Germinal center (tissue), 1 donor: ENCODE measurements at places on chromosomes 7 and 10.

- DNase-seq = no peak
These were observed 43.9 kb upstream of the ARHGAP12 start for GRCh38 chr10:31972519-31973041.

- no peak for DNase-seq
These were observed 1.8 kb upstream of the SRGN start for GRCh38 chr10:69086001-69086509.

GRCh38 chr10:9452056-9452455 is 1397.6 kb downstream of the GATA3 start:
- no peak for DNase-seq

DNA sequence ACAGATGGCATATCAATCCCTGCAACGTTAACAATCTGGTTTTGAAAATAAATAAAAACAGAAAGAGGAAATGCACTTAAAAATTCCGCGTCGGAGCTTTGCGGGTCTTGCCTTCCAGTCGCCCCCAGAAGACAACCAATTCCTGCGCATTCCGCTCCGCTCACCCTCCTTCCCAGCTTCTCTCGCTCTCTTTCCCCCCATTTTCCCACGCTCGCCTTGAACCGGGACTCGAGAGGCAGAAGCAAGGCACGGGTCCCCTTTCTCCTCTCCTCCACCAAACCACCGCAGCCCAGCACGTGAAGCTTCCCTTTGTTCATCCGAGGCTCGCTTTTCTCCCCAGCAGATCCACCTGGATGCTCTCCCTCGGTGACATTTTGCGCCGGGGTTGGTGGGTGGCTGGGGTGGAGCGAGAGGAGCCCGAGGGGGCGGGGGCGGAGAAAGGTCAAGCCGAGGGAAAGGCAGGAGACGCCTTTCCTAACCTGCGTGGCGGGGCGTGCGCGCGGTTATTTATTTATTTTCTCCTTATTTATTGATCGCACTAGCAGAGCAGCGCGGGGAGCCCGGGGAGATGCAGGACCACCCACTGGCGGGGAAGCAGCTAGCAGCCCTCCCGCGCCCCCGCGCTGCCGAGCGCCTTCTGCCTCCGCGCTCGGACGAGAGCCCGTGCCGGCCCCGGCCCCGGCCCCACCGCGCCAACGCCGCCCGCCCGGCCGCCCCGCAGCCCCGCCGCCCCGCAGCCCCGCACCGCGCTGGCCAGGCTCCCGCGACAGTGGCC is at the start of gene KCND2:
Gene KCND2, plus strand, starts transcription at position 475 of the 775 bp plus-strand sequence.
- no peak for DNase-seq

DNA sequence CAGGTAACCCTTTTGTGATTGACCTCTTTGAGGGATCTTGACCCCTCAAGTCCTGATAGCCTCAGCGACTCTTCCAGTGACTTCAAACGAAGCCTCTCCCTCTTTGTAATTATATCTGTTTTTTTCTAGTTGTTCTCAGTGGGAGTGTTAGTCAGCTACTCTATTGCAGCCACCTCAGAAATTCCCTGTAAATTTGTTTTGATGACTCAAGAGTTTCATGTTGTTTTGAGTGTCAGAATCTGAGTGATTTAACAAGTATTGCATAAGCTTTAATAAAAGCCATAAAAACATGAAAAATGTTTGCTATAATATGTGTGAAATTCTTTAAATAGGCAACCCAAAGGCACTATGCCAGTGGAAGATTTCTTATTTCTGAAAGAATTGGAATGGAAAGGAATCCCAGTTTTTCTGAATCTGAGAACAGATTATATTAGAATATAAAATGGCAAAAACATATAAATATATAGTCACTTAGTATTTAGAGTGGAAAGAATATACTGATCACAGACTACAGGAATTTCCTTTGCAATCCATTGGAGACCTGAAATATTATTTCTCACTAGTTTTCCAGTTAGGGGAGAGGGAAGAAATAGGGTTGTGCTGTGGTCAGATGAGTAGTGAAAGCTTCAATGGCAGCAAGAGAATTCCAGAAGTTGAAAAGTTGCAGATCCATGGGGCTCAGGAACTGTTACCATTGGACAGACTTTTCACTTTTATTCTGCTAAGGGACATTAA is 94.4 kb upstream of the SEMA3C start:
- DNase-seq = no peak

GRCh38 chr10:22325272-22326144 is 4.6 kb downstream of the BMI1 start:
- DNase-seq = peak; percentile 81

DNA sequence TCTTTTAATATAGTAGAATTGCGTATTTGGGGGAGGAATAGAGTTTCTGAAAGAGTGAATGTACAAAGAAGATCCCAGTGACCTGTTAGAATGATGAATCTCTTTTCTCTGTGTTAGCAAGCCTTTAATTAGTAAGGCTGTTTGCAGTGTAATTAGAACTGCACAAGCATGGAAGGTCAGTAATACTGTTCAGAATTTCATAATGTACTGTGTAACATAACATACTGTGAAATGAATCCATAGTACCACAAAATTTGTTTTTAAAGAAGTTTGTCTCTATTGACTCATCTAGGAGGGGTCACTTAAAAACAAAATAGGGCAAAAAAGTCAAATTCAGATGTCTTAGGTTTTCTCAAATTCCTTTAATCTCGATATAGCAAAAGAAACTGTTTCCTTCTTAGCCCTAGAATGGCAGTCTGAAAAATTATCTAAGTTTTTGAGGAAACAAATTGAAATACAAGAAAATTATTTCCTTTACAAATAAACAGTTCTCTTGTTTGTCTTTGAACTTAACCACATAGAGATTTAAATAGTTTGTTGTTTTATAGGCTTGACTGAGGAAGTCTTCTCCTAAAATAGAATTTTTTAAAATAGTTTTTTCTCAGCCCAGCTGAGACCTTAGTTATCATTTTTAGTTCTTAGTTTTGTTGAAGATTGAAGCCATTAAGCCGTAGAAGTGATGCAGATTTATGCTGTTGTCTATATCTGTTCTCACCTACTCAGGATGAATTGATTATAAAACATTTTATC is 12.5 kb downstream of the ADK start:
- DNase-seq = peak; percentile 13

DNA sequence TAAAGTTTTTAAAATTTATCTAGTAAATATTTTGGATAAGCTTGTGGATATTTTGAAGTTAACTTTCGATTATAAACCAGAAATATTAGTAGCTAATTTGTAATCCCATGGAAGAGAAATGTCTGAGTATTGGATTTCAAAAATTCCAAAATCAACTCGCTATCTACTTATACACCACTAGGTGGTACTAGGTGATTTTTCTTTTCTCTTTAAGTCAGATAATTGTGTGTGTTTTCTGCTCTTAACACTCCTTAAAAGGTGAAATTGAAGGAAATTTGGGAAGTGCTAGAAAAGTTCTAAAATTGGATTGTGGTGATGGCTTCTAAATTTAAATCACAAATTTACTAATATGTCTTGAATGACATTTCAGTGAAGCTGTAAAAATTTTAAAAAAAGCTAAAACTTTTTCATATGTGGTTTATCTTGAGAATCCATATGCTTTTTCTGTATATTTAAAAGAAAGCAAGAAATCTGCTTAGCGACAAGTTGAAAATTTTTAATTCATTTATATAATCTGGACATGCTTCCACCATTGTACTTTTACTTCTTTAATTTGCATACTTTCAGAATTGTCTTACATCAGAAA is 90.2 kb downstream of the IPMK start:
- peak; percentile 10 for DNase-seq

- DNase-seq = no peak
These were observed 277.0 kb upstream of the COBL start for GRCh38 chr7:51593628-51594027.

GRCh38 chr7:111262293-111263116 is 171.6 kb downstream of the LRRN3 start:
- DNase-seq = no peak

DNA sequence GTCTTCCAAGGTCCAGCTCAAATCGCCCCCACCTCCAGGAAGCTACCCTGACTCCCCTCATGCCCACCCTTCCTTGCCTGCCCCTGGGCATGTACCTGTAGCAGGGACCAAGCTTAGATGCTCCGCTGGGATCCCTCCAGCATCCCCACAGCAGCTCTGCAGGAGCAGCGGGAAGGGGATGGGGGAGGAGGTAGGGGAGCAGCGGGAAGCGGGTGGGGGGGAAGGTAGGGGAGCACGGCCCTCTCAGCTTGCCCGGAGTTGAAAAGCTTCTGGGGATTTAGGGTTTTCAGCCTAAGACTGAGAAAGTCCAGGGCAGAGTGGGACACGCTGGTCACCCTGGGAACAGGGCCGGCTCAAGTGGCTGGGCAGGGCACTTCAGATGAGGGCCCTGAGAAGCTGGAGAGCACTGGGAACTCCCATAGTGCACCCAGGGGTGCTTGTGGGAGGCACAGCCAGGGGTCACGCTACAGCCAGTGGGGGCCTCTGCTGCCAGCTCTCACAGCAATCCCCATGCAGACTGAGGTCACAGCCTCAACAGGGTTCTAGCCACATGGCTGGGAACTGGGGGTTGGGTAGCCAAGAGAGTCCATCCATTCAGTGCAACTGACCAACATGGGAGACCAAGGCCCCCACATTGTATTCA is 13.4 kb downstream of the WDR86 start:
- DNase-seq = no peak

- peak; percentile 80 for DNase-seq
These were observed at the start of gene NIPSNAP2 for GRCh38 chr7:55964261-55965099. Gene NIPSNAP2 (plus strand): TSS chr7:55964585. CDS start chr7:55964610, 25 bp downstream.

DNA sequence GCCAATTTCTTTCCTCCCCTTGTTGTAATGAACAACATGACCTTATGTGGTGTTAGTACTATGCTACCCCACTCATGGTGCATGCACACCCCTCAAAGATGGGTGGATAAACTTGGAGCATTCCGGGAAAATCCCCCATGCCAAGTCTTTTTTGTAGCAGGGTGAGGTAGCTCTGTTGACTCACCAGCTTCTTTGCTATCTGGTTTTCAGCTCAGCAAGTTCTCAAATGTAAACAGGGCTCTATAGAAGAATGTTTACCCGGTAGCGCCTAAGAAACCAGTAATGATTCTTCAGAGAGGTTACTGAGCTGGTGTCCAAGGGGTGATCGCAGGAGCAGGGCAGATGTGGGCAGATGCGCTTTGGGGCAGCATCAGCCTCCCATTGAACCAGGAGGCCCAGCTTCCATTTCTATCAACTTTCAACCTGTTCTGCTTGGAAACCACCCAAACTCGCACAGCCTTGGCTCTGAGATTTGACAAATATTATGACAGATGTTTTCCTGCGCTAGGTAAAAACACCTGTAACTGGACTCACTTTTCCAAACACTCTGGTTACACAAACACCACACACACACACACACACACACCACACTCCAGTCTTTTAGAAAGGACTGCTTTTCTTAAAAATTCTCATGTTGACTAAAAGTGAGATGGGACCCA is 87.8 kb downstream of the ZRANB1 start:
- DNase-seq = no peak

- no peak for DNase-seq
These were observed 139.5 kb downstream of the BMPER start for GRCh38 chr7:34044734-34045353.

DNA sequence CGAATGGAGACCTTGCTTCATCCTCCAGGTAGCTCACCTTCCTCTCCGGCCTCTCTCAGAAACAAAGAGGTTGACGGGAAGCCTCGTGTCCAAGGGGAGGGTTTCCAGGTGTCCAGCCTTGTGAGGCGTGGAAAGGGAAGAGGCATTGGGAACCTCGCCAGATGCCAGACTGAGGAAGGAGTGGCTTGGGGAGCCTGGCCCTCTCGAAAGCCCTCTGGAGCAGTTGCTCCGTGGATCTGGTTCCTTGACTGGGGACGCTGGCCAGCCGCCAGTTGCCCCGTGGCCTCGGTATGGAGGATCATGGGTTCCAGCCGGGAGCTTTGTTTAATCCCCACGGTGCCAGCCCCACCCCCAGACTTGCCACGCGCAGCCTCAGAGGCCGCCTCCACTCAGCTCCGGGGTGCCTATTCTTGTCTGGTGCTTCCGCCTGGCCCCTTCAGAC is 30.3 kb upstream of the SUN1 start:
- no peak for DNase-seq

DNA sequence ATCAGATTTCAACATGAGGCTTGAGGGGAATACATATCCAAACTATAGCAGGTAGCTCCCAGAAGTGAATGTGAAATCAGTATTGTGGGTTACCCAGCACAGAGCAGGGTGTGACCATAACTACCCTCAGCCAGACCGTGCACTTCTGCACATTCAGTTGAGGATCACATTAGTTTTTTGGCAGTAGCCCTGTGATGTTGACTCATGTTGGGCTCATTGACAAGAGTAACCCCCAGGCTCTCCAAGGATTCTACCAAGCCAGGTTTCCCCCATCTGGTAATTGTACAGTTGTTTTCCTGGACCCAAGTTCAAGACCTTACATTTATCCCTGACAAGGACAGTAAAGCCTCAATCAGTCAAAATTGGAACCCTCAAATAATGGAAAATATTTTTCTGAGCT is 11.7 kb upstream of the CPA4 start:
- DNase-seq = no peak

DNA sequence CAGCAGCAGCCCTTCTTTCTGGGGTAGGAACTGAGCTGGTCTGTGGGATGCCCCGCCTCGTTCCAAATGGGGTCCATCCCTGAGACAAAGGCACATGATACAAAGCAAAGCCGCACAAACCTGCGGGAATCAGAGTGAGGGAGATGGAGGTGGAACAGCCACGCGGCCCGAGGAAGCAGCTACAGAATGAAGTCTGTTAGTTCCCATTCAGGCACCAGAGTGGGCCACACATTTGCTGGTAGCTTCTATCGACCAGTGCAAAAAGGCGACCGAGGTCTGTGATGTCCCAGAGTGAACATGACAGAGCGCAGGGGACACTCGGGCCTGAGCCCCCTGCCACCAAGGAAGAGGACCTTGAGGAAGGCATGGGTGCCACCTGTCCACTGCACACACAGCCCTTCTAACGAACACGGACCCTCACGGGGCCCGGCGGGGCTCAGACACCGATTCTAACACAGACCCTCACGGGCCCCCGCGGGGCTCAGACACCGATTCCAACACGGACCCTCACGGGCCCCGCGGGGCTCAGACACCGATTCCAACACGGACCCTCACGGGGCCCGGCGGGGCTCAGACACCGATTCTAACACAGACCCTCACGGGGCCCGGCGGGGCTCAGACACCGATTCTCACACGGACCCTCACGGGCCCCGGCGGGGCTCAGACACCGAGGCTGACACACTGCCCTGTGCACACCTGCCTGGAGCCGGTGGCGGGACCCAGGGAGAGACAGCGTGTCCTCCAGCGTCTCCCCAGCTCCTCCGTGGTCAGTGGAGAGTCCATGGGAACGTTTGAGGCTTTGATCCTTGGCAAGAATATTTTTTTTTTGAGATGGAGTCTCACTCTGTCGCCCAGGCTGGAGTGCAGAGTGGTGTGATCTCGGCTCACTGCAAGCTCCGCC is 32.8 kb upstream of the FAM20C start:
- no peak for DNase-seq

GRCh38 chr7:121437470-121437869 is 41.4 kb upstream of the FAM3C start:
- DNase-seq = no peak

DNA sequence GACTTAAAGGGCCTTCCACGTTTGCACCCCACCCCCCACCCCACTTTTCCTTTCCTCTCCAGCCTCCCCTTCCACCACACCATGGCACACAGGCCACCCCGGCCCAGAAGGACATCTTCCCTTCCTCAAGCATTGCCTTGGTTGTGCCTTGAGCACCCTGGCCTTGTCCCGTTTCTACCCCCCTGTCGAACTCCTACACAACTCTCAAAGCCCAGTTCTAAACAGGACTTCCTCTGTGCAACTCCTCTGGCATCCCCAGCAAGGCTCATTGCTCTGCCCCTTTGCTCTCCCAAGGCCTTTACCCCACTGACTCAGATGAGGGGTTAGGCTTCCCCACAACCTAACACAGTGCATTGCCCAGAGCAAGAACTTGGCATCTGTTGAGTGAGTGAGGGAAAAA is 136.1 kb downstream of the HERPUD2 start:
- DNase-seq = no peak

- DNase-seq = no peak
These were observed 181.8 kb downstream of the MACC1 start for GRCh38 chr7:20035279-20035875.
